Calu3 (cell line): ENCODE measurements at places on chromosomes 1 and 21. TPM values are rescaled to one million over a fixed set of nuclear protein-coding genes. Genes with fewer than 3 reads are reported as not detected.

MX1 gene
- total RNA-seq: 175 and 504 TPM in 2 replicates

PRR9 gene
- total RNA-seq: not detected in 2 replicates

FCGR2B gene
- total RNA-seq: not detected in 2 replicates

MANEAL gene
- total RNA-seq: 28.1 and 28.6 TPM in 2 replicates

TMPRSS15 gene
- not detected in 2 replicates for total RNA-seq

PER3 gene
- 3.7 and 3.8 TPM in 2 replicates for total RNA-seq

S100A2 gene
- 11.1 and 14.1 TPM in 2 replicates for total RNA-seq

FMO2 gene
- total RNA-seq: not detected in 2 replicates

SPRR2F gene
- total RNA-seq: not detected in 2 replicates

KRTAP13-2 gene
- total RNA-seq: not detected in 2 replicates

PFKFB2 gene
- total RNA-seq: 52.0 and 54.4 TPM in 2 replicates

NR5A2 gene
- 6.9 and 9.5 TPM in 2 replicates for total RNA-seq

ERO1B gene
- 4.4 and 6.4 TPM in 2 replicates for total RNA-seq

EPHX1 gene
- 32.5 and 46.6 TPM in 2 replicates for total RNA-seq

PRRX1 gene
- 1.8 and 3.0 TPM in 2 replicates for total RNA-seq

RUNX1 gene
- total RNA-seq: 61.1 and 95.4 TPM in 2 replicates
